ENCODE measurements at places on chromosomes 3 and 15.
A peak's percentile ranks its signal among the peaks of the same experiment; 100 is the strongest.

- no peak for DNase-seq
These were observed 42.6 kb downstream of the MGLL start for GRCh38 chr3:127779747-127780146.

- no peak for DNase-seq
These were observed 12.5 kb upstream of the PLA2G4E start for GRCh38 chr15:42033214-42033873.

GRCh38 chr15:99322643-99323405 lies 71.5 kb downstream of the LRRC28 start:
- DNase-seq = no peak

- DNase-seq = no peak
These were observed 28.5 kb downstream of the SCG5 start for GRCh38 chr15:32669896-32670611.

GRCh38 chr3:177647876-177648275 lies 450.6 kb upstream of the TBL1XR1 start:
- DNase-seq = no peak

GRCh38 chr3:123782488-123782887 lies 101.6 kb downstream of the MYLK start:
- DNase-seq = no peak

GRCh38 chr3:64262574-64263114 lies 37.4 kb upstream of the PRICKLE2 start:
- no peak for DNase-seq

DNA sequence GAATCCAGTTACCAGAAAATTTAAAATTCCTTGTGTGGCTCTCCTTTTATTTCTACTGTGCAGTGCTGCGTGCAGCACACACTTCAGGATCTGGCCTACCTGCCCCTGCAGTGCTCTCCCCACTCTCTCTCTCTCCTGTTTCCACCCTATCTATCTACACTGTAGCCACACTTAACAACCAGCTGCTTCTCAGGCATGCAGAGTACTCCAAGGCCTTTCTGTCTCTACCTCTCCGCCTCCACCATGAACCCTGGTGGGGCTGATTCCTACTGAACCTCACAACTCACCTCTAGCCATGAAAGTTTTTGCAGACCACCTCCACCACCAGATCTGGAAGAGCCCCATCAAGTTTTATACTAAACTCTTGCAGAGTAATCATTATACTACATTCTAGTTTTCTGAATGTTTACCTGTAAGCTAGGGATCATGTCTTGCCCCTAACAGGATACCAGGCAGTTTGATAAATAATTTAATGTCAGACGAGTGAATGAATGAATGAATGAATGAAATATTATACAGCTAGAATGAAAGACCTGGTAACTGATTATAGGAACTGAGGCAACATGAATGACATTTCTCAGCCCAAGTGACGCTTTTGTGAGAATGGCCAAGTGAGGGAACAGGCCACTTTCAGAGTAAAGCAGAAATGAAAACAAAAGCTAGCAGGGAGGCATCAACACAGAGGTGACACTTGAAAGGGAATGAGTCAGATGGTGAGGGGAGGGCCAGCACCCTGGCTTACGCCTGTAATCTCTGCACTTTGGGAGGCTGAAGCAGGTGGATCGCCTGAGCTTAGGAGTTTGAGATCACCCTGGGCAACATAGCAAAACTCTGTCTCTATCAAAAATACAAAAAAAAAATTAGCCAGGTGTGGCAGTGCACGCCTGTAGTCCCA lies 363.5 kb downstream of the FOXP1 start:
- peak; percentile 32 for DNase-seq

DNA sequence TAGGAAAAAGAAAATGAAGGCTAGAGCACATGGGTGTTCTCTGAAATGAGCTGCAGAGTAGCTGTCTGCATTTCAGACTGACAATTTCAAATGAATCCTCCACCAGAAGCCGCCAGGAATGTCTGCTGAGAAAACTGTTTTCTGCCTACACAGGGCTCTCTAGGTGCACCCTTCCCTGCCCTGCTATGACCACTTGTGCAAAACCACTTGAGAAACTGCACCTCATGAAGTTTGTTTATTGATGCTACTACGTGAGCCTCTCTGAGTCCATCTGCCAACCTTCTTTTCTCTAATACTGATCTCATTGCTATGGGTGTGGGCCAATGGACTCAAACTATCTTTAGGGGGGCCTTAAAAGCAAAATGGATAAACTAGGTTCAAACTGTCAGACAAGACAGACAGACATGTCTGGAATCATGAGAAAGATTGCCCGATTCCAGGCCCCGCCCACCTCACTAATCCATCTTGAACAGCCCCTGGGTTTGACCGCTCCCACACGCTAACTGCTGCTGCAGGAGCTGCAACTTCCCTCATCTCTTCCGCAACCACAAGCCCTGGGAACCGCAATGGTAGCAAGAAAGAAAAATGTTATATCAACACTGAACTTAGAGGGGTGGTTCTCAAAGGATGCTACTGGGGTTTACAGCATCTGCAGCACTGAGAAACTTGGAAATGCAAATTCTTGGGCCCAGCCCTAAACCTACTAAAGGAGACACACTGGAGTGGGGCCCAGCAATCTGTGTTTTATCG lies 9.0 kb upstream of the CD47 start:
- DNase-seq = no peak

- DNase-seq = no peak
These were observed 108.7 kb upstream of the EIF1B start for GRCh38 chr3:40200692-40201316.

- no peak for DNase-seq
These were observed 37.7 kb upstream of the KLHL25 start for GRCh38 chr15:85832394-85832793.

GRCh38 chr15:59166601-59167265 lies 39.9 kb upstream of the LDHAL6B start:
- no peak for DNase-seq

- DNase-seq = no peak
These were observed 46.4 kb upstream of the KLF13 start for GRCh38 chr15:31280046-31280830.

- DNase-seq = no peak
These were observed 3.8 kb downstream of the TIPARP start for GRCh38 chr3:156678197-156678596.

- no peak for DNase-seq
These were observed 195.2 kb downstream of the CADPS start for GRCh38 chr3:62679988-62680387.

DNA sequence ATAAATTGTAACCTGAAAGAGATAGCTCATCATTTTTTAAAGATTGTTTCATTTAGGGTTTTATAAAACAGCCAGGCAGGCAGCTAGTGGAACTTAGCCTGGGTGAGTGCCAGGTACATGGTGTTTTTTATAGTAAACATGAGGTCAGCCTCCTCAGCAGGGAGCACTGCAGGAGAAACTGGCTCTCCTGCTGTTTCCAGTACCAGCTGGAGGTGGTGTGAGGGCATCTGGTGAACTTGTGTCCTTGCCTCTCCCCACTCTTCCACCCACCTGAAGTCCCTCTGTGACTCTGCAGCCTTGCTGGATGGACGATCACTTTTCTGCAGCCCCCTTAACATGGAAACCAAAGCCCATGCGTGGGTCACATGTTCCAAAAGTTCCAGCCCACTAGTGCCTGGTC lies 128.4 kb downstream of the FAM174B start:
- DNase-seq = no peak

- no peak for DNase-seq
These were observed 76.1 kb downstream of the LDHAL6B start for GRCh38 chr15:59282515-59283337.

DNA sequence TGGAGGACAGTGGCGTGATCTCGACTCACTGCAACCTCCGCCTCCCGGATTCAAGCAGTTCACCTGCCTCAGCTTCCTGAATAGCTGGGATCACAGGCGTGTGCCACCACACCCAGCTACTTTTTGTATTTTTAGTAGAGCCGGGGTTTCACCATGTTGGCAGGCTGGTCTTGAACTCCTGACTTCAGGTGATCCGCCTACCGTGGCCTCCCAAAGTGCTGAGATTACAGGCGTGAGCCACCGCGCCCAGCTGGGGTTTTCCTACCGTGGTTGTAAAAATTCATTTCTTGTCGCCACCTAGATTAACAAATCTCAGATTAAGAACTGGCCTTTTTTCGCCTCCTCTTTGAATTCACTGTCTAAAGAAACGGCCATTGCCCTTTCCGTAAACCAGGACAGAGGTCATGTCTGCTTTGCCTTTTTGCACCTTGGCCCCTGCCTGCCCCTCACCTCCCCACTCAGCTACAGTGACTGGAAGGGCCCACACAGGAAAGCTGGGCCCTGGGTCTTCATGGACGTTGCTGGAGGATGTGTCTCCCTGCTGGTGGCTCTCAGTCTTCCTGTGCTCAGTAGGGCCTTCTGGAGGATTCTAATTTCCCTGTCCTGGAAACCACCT lies 17.2 kb downstream of the ZNF710 start:
- no peak for DNase-seq

- no peak for DNase-seq
These were observed 431.4 kb downstream of the PDCD6IP start for GRCh38 chr3:34229876-34230275.

GRCh38 chr3:135895734-135896121 lies 69.8 kb upstream of the PPP2R3A start:
- DNase-seq = no peak

GRCh38 chr3:36142746-36143145 lies 237.6 kb upstream of the STAC start:
- no peak for DNase-seq

DNA sequence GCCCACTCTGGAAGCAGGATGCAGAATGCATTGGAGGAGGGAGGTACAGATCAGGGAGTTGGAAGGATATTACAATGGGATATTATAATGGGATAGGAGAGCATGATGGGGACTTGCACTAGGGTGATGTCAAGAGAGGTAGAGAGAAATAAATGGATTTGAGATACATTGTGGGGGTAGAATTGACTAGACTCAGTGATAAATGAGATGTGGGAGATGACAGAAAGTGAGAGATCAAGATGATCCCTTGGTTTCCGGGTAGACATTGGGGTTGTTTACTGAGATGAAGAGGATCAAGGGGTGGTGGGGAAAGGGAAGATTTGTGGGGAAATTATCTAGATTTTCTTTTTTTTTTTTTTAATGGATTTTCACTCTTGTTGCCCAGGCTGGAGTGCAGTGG lies 42.7 kb downstream of the BFSP2 start:
- DNase-seq = no peak

GRCh38 chr15:82597815-82598214 lies 49.3 kb downstream of the CPEB1 start:
- no peak for DNase-seq

DNA sequence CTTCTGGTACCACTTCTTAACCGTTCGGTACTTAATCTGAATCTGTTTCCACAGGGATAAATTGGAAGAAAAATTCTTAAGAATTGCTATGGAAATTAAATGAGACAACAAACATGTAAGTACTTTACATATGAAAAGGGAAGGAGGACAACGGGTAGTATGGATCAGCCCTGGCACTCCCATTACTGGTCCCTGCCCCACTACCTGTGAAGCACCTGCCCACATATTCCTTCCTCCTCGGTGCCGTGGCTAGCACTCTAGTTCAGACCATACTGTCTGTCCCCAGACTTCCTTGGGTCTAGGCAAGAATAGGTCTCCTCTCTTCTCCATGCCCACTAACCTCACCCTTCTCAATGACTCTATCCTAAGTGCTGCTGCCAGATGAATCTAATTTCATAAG lies 46.2 kb downstream of the SHQ1 start:
- DNase-seq = no peak

GRCh38 chr15:99455789-99456160 lies 110.0 kb upstream of the MEF2A start:
- DNase-seq = no peak

GRCh38 chr3:77514766-77515165 lies 474.9 kb downstream of the ROBO2 start:
- no peak for DNase-seq

DNA sequence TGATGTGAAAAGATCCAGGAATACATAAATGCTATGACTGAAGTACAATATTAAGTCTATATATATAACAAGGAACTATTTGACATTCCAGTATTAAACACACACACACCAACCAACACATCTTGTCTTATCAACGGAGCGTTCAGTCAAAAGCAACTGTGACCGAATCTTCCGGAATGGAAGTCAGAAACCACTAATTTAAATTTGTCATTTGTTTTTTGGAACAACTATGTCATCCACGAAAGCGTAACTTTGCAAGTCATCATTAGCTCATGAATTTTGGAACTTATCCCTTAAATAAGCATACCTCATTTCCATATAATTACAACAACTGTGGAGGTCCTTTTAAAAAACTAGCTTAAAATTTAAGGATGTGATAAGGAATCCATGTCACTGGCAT lies 5.0 kb downstream of the ZNF385D start:
- no peak for DNase-seq

- DNase-seq = no peak
These were observed 29.8 kb upstream of the FAM98B start for GRCh38 chr15:38424101-38424552.

GRCh38 chr15:81001152-81002008 lies 657 bp downstream of the TLNRD1 start:
- DNase-seq = peak; percentile 37

DNA sequence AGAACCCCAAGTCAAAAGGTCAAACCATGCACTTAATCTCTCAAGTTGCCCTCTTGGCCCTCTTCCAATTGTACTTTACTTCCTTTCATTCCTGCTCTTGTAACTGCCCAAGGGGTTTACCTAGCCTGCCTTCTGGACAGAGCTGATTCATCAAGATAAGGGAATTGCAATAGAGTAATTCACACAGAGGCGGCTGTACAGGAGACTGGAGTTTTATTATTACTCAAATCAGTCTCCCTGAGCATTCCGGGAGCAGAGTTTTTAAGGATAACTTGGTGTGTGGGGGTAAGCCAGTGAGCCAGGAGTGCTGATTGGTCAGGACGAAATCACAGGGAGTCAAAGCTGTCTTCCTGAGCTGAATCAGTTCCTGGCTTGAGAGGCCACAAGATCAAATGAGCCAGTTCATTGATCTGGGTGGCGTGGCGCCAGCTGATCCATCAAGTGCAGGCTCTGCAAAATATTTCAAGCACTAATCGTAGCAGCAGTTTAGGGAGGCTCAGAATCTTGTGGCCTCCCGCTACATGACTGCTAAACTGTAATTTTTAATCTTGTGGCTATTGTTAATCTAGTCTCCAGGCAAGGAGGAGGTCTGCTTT lies 590.0 kb downstream of the EPHA3 start:
- DNase-seq = no peak

DNA sequence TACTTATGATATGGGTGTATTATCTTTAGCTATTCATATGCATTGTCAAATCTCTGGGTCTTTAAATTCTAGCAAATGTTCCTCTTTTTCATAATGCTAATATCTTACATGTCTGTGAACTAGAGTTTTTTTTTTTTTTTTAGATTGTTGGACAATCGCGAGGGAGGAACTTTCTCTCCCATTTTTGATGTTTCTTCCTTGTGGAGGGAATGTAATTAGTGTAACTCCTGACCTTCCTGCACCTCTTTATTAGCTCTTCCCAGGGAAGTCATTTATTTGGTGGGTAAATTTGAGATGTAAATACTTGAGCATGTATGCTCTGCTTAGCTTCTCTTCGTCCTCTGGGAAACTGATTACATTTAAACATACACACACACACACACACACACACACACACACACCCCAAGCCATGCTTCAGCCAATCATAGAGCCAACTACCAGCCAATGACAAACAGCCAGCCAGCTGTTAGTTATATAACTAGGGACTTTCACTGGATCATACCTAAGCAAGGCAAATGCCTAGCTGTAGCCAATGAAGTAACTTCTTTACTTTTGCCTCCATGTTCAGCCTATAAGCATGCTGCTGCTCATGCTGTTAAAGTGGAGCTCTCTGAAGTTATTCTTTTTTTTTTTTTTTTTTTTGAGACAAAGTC lies 8.3 kb upstream of the USP8 start:
- DNase-seq = no peak

GRCh38 chr15:90903733-90904536 lies 833 bp downstream of the MAN2A2 start:
- no peak for DNase-seq

- DNase-seq = no peak
These were observed 79.4 kb upstream of the ATP11B start for GRCh38 chr3:182713743-182714517.

Measured in stimulated activated CD4-positive, alpha-beta T cell treated with anti-CD3 and anti-CD28 coated beads, Interleukin-4, amount 100 ng/mL, for 48 hours (primary cell).